ENCODE measurements at places on chromosomes 11 and 22. TPM values are rescaled to one million over a fixed set of nuclear protein-coding genes. Genes with fewer than 3 reads are reported as not detected.

DNA sequence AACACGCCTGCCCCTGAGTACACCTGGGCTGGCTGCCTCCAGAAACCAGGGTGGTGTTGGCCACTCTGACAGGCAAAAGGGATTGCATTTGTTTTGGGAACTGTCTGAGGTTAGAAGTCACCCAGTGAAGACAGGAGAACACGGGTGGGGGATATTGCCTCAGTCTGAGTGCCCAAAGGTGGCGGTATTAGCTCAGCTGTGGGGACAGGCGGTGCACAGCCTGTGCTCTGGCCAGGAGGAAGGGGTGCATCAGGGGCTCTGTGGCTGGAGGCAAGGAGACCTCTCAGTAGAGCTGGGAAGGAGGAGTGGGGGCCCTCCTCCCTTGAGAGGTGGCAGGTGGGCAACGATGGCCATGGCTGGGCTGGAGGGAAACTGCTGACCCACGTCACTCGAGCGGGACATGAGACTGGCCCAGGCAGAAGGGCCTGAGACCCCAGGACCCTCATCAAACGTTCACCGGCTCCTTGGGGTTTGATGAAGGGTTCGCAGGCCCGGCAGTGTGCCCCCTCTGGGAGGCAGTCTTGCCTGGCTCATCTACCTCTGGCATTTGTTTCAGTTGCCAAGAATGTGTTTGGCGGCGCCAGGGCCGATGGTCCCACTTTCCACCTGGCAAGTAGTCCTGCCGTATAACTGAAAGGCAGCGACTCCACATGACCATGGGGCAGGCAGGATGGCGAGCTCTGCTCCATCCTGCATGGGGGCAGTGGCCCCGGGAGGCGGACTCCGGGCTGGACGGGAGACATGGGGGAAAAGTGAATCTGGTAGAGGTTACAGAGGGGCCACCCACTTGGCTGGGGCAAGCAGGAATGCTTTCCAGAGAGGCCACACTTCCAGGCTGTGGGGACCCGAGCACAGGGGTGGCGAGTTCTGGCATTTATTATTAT lies 52.8 kb upstream of the SMIM38 start:
- no peaks in the 10 kb centered on the region for H3K27me3 ChIP-seq

DNA sequence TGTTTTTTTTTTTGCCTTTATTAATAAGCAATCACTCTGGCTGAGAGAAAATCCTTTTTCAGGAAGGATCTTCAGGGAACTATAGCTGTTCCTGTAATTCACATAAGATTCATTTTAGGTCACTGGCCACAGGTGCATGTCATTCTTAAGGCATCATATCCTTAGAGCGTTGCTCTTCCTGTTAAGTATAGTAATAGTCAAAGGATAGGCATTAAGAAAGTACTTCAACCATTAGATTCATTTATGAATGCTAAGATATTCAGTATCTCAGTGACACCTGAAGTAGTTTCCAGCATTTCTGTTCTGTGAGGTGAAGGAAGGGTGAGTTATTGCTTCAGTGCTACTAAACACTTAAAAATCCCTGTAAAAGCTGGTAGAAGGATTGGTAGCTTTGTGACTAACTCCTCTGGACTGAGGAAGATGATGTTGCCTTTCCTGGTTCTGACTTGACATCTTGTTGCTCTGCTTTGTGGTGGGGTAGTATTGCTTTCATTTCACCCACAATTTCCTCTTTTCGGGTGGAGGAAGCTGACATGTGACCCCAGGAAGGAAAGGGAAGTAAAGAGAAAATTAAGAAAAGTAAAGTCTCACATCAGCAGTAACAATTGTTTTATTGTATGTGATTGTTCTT lies 34.7 kb downstream of the RNF169 start:
- peaks cover 8% of the 10 kb centered on the region for H3K4me1 ChIP-seq
- H3K36me3 ChIP-seq, result no peaks in the 10 kb centered on the region
- H3K27me3 ChIP-seq, result no peaks in the 10 kb centered on the region
- H3K4me3 ChIP-seq, result no peak overlapping the region
- H3K27ac ChIP-seq, result no peak overlapping the region
- DNase-seq, result no peak

GRCh38 chr11:119970555-119971304 lies 167.2 kb downstream of the TRIM29 start:
- peaks cover 12% of the 10 kb centered on the region for H3K27me3 ChIP-seq
- no peak overlapping the region for H3K4me3 ChIP-seq
- H3K36me3 ChIP-seq, result no peaks in the 10 kb centered on the region
- no peak for DNase-seq

OR5A1 gene
- not detected for total RNA-seq

- H3K27ac ChIP-seq, result no peak overlapping the region
- H3K27me3 ChIP-seq, result peaks cover 9% of the 10 kb centered on the region
- H3K4me1 ChIP-seq, result no peaks in the 10 kb centered on the region
- DNase-seq, result no peak
Observed at GRCh38 chr11:124310721-124311120, 3.0 kb downstream of the OR8D1 start.

DNA sequence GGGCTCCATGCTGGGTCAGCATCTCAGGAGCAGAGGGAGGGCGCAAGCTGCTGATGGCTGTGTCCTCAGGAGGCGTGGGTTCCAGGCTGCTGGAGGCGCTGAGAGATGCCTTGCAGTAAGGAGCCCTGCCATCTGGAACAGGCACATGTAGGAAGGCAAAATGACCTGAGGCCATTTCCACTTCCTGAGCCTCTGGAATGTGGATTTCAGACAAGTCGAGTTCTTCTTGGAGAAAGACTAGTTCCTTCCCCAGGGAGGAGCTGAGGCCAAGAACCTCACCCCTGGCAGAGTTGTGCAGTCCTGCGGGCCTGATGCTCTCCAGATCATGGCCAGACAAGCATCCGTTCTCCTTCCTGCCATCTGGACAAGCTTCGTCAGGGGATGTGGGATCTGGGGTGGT lies 19.3 kb downstream of the HPS4 start:
- peaks cover 21% of the 10 kb centered on the region for H3K4me1 ChIP-seq
- H3K27ac ChIP-seq, result no peak overlapping the region
- H3K27me3 ChIP-seq, result no peaks in the 10 kb centered on the region
- DNase-seq, result no peak

GRCh38 chr11:2218031-2218633 lies 46.5 kb upstream of the TH start:
- H3K36me3 ChIP-seq, result no peaks in the 10 kb centered on the region
- no peak overlapping the region for H3K27ac ChIP-seq
- H3K27me3 ChIP-seq, result peaks cover 10% of the 10 kb centered on the region
- no peak overlapping the region for H3K4me3 ChIP-seq
